ENCODE measurements at places on chromosomes 2 and 18.
A peak's percentile ranks its signal among the peaks of the same experiment; 100 is the strongest.

GRCh38 chr2:75480971-75481836 lies 79.5 kb downstream of the EVA1A start:
- DNase-seq = peak; percentile 48

DNA sequence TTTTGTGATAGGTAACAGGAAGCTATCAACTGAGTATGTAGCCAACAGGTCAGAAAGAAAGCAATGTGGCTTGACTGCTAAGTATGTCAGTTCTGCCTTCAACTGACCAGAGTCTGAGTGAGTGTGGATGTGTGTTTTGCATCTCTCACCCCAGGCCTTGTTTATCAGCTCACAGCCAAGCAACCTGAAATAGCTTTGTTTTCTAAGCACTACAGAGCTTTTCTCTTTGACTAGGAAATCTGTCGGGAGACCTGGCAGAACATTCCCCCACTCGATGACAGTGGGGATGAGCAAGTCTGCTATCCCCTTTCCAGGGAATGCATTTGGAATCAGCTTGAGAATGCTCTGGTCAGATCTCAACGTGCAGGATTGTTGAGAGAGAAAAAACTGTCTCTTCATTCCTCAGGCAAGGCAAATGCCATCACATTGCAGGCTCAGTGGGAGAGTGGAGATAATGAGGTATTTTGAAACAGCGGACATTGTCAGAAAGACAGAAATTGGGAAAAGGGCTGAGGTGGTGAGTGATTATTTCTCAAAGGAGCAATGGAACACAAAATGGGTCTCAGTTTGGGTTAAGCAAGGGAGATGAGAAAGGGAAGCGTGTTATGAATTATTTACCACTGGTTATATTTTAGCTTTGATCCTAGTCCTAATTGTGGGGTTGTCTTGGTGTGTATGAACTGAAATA lies 233.8 kb upstream of the PIK3C3 start:
- DNase-seq = no peak

DNA sequence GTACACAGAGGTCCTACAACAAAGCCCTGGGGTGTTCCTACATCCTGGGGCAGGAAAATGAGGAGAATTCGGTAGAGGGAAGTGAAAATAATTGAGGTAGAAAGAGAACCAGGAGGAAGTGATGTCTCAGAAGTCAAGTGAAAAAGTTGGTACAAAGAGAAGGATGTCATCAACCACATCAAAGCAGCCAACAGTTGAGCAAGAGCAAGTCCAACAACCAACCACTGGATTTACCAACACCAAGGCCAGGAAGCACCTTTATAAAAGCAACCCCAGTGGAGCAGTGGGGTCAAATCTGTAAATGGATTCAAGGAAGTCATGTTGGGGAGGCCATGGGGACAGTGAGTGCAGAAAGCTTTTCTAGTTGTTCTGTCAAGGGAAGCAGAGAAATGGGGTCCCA lies 360.4 kb downstream of the ZNF516 start:
- no peak for DNase-seq

- peak; percentile 81 for DNase-seq
These were observed 189.5 kb downstream of the TFCP2L1 start for GRCh38 chr2:121095257-121096080.

GRCh38 chr2:232794981-232795380 lies 18.6 kb upstream of the KCNJ13 start:
- no peak for DNase-seq

DNA sequence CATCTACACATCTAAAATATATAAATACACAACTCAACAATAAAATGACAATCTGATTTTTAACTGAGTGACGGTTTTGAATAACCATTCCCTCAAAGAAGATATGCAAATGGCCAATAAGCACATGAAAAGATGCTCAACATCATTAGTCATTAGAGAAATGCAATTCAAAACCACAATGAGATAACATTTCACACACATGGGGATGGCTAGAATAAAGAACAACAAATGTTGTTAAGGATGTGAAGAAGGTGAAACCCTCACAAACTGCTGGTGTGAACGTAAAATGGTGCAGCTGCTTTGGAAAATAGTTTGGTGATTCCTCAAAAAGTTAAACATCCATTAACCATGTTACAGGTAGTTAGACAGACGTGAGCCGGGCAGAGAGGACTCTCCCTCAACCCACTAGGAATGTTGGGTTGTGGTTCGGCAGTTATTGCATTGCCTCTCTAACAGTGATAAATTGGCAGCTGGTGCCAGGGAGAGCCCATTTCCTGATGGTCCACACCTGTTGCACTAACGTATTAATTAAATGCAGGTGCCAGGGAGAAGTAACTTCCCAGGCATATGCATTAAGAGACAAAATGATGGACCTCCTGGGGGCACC lies 22.3 kb upstream of the DUSP2 start:
- DNase-seq = peak; percentile 4

- peak; percentile 78 for DNase-seq
These were observed 150.1 kb downstream of the ANTXR1 start for GRCh38 chr2:69163109-69163508.

DNA sequence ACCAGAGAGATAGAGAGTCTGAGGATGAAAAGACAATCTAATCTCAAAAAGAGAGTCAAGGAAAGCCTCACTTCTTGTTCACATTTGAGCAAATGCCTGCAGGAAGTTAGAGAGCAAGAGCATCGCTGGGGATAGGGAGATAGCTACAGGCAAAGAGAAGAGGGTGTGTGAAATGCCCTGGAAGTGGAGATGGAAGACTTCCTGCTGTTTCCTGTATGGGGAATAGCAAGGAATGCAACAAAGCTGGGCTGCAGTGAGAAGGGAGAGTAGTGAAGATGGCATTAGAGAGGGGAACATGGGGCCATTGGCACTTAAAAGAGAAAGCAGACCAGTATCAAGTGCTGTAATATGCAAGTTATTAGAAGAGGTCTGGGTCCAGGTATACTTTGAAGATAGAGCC lies 488.6 kb downstream of the METTL4 start:
- DNase-seq = no peak

- DNase-seq = no peak
These were observed 16.9 kb upstream of the HNRNPLL start for GRCh38 chr2:38619458-38620164.
